Testis (tissue), 5 donors: ENCODE measurements at places on chromosomes 1 and 21. TPM values are rescaled to one million over a fixed set of nuclear protein-coding genes. Genes with fewer than 3 reads are reported as not detected.

ANGPTL1 gene
- 14.7 TPM for total RNA-seq

GRIK3 gene
- 6.3 TPM for total RNA-seq

DNA sequence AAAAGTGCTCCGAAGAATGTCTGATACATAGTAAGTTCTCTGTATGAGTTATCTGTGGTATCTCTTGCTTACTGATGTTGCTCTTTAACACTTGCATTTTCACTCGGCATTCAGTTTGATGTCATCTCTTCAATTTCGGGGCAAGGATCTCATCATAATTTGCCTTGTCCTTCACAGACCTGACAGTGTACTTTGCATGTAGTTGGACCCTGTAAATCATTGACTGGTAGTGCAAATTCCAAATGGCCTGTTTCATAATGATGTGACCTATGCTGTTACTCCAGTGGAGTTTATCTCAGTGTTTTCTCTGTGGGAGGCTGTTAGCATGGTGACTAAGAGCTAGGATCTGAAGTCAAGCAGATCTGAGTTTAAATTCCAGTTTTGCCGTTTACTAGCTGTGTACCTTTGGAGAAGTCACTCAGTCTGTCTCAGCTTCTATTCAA, 34.2 kb upstream of the ABCD3 start:
- no peak for DNase-seq

KIF26B gene
- total RNA-seq, result 3.1 TPM

GRCh38 chr1:155117610-155118009, 10.1 kb upstream of the EFNA1 start:
- DNase-seq, result no peak

IL20 gene
- total RNA-seq, result 0.43 TPM

DNA sequence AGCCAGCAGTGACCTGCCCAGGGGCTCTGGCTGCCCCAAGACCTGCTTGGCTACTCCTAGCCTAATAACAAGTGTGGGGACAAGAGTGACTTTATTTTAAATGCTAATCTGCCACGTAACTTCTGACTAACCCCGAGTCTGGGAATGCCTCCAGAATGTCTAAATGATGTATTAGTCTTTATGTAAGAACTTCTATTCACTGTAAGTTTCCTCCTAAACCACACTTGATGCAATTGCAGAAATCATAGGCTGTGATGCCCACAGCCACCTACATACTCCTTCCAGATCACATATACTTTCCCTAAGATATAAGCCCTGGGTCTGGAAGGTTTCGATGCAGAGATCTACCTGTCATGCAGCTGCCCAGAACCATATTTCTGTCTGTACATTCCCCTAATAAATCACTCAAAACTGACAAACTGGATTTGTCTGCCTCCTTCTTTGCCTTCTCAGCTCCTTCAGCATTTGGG, 5.9 kb upstream of the VPS45 start:
- DNase-seq, result no peak

GRCh38 chr1:92792340-92792782, 7.5 kb upstream of the EVI5 start:
- DNase-seq, result no peak

PRDM16 gene
- total RNA-seq, result 5.6 TPM

GRCh38 chr1:197614916-197615692, 160.2 kb downstream of the DENND1B start:
- peak; percentile 38 for DNase-seq

DNA sequence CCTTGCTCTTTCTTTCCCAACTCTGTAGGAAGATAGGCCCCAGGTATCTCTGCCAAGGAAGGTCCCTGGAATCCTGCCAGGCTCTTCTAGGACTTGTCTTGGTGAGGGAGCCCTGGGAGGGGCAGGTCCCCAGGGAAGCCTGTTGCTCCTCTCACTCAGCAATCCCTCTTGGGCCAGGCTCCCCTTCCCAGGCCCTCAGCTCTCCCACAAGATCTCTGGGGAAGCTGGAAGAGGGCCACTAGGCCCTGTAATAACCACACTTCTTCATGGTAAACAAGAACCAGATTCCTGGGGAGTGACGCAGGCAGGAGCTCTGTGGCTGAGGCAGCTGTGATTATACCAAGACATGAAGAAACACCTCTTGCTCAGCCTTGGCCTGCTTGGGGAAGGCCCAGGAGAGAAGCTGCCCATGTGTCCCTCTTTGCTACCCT, 9.9 kb upstream of the MAPKAPK2 start:
- DNase-seq, result no peak

HENMT1 gene
- total RNA-seq, result 70.9 TPM

- DNase-seq, result no peak
Observed at GRCh38 chr1:178986204-178986603, 39.5 kb upstream of the FAM20B start.

GRCh38 chr1:115144176-115144575, 54.9 kb upstream of the TSPAN2 start:
- DNase-seq, result no peak

DNA sequence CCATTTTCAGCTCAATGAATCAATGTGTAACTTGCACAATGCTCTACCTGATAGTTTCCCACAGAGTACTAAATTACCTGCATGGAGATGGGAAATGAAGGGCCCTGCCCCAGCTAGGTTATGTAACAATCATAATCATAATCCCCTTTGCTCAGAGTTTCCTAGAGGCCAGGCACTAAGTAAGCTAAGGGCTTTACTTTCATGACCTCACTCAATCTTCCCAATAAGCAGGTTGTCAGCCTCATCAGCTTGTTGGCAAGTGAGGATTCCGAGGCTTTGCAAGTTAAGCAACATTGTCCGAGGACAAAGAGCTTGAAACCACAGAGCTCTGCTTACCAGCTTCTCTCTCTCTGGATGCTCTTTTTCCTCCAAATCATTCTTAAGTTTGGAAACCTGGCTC, 64.1 kb upstream of the NTPCR start:
- DNase-seq, result no peak

COL16A1 gene
- 101 TPM for total RNA-seq

- no peak for DNase-seq
Observed at GRCh38 chr21:36710729-36711048, 11.8 kb downstream of the SIM2 start.

DNA sequence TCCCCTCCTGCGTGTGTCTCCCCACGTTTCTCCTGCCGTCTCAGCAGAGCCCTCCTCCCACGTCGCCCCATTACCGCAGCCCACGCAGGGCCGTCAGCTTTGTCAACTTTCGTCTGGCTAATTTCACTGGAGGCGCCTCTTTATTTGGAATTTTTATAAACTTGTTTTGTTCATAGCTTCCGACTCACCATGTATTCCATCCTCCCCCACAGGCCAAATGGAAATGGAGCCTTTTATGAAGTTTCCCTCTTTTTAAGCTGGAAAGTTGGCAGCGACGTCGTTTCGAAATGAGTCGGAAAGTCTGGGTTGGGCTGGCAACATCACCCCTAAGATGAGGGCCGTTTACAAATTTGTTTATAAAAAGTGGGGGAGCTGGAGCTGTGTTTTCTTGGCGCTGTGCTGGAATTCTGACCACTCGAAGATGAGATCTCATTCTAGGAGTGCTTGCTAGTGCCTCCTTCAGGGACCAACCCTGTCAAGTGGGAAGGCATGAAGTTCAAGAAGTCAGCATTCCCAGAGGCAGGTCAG, 23.7 kb upstream of the SLC45A1 start:
- DNase-seq, result no peak

TBX19 gene
- 2.7 TPM for total RNA-seq

DNA sequence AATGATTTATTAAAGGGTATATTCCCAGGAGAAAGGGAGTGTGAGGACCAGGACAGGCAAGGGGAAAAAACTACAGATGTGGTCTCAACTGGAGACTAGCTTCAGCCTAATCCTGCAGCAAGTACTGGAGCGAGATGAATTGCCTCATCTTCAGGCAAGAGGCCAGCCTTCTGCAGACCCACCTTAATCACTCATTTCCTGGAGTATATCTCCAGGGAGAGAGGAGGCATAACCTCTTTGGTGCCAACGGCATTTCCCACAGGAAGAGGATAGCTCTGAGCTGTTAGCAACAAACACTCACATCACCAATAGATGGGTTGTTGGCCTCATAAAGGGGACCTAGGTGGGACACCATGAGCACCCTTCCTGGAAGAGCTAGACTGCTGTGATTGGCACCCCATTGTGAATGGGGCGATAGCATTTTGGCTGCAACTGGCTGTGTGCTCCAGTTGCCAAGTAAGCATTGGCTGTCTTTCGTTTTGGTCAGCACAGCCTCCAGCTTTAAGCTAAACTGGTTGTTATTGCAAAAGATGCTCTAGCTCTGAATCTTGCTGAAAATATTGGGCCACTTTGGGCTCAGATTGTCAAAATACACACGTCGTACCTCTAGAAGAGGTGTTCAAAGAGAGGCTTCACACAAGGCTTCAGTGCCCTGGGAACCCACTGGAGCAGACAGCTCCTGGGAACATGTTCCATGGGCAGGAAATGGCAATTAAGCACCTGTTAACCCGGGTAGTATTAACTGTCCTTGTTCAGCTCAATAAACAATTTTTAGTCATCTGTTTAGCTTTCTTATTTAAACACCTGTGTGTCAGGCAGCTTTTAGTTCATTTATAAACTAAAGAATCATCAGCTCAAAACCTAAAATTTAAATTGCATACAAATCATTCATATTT, 314.8 kb upstream of the C1orf87 start:
- DNase-seq, result no peak

- no peak for DNase-seq
Observed at GRCh38 chr1:121586369-121587229, 401.8 kb downstream of the SRGAP2C start.

ASTN1 gene
- total RNA-seq, result 1.2 TPM

SH2D2A gene
- not detected for total RNA-seq

DNA sequence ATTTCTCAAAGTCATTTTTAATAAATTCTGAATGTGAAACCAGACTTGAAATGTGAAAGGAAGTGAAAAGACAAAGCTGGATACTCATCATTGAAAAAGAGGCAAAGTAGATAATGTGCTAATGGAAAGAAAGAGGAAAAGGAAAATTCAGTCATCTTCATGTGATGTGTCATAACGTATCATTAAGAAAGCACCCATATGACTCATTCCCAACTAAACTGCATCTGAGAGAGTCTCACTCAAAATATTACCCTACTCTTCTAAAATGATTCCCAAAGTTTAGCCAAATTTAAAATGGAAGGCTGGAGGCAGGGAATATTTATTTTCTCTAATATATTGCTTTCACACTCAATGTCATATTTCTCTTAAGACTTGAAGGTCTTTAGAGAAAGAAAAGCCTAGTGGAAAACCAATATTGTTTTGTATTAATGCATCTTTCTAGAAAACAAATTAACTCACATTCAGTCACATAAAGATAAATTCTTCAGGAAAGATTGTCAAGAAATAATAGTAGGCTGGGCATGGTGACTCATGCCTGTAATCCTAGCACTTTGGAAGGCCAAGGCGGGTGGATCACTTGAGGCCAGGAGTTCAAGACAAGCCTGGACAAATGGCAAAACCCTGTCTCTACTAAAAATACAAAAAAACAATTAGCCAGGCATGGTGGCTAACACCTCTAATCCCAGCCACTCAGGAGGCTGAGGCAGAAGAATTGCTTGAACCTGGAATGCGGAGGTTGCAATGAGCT, 129.9 kb downstream of the SLC30A10 start:
- DNase-seq, result no peak

DNA sequence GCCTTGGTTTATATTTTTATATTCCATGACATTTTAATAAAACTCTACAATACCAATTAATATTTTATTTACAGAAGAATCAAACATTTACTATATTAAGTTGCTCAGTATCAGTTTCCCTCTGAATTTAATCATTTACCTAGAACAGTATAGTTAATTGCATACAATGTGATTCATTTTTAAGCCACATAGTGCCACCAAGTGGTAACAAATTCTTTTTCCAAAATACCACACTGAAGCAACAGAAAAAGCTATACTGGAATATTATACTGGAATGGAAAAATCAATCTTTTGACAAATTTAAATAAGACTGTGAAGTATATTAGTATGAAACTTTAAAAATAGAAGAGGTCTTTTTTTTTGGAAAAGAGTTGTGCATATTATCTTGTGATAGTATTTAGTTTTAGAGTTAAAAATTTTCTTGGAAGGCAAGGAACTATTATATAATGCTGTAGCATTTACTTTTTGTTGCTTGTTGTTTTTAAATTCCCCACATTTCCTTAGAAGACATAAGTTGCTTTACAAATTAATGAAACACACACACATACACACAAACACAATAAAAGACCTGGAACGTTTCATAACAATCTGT, 57.3 kb downstream of the ZNF644 start:
- DNase-seq, result no peak

GUCA2B gene
- not detected for total RNA-seq

GRCh38 chr1:94002046-94002787, 93.0 kb upstream of the GCLM start:
- DNase-seq, result no peak

LCE3D gene
- total RNA-seq, result not detected

GRCh38 chr1:157512036-157512969, 40.0 kb downstream of the FCRL5 start:
- DNase-seq, result no peak

FAM151A gene
- 0.94 TPM for total RNA-seq

CR1L gene
- total RNA-seq, result not detected

IVL gene
- total RNA-seq, result not detected

IRF2BP2 gene
- total RNA-seq, result 82.0 TPM

DNA sequence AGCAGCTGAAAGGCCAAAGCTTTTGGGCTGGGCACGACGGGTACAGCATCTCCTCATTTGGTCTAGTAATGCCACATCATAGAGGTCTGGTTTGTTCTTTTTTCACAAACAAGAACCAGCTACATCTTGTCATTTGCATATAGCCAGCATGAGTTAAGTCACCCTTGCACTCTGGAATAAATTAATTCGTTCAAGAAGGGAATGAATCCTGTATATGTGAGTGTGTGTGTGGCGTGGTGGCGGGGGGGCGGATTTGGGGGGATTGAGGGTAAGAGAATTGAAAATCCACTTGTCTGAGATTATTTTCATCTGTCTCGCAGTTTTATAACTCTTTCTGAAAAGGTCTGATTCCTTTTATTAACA, 380.0 kb upstream of the CAMK1G start:
- DNase-seq, result no peak

DNA sequence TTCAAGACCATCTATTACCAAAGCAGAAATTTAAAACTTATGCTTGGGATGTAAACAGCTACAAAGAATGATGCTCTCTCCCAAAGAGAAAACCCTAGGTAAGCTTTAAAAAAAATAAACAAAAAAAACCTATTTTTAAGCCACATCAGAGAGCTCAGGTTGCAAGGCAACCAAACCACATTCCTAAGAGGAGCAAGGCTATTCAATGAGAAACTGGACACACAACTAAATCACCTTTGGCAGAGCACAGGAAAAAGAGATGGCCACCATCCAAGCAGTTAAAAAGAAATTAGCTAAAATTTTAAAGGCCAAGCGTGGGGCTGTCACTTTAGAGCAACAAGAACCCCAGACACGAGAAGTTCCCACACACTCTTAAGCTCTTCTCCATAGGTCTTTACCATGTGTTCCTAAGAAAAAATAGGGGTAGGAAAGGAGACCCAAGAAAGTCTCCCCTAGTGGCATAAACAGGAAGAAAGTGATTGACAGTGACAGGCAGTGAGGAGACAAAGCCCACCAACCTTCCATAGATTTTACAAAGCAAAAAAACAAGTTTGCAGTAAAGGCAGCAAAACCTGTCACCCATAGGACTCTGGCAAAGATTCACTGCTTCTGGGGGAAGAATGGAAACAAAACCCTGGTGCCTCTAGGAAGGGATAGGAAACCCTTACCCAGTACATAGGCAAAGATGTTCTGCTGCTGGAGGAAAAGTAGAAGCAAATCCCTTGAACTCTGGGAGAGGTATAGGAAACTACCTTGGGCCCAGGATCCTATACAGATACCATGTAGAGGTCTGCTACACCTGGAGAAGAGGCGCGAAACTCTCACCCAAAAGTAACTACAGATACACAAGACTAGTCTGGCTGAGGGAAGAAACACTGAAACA, 68.5 kb downstream of the FOXJ3 start:
- DNase-seq, result no peak
